Activated T-cell treated with anti-CD3 and anti-CD28 coated beads for 48 hours (primary cell): ENCODE measurements at places on chromosomes 11 and 22.

- no peak for DNase-seq
Observed at GRCh38 chr22:43441751-43442150, 29.9 kb downstream of the MPPED1 start.

DNA sequence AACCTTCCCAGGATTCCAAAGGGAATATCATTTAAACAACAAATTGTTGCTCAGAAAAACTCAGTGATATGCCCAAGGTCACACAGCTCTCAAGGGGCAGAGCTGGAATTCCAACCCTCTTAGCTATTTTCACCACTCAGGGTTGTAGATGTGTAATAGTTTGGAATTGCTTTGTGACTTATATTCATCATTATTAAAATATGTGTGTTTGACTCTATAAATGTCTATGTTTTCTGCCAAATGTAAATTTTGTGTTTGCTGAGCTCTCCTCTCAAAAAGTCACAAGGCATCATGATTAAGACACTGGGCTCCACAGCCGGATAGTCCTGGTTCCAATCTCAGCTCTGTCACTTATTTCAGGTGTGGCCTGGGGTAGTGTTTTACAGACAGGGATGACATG lies 407.3 kb downstream of the TMEM135 start:
- no peak for DNase-seq

- DNase-seq, result no peak
Observed at GRCh38 chr11:36230779-36231699, 58.2 kb downstream of the COMMD9 start.

GRCh38 chr11:66834943-66835342 lies 8.3 kb upstream of the RCE1 start:
- DNase-seq, result no peak

DNA sequence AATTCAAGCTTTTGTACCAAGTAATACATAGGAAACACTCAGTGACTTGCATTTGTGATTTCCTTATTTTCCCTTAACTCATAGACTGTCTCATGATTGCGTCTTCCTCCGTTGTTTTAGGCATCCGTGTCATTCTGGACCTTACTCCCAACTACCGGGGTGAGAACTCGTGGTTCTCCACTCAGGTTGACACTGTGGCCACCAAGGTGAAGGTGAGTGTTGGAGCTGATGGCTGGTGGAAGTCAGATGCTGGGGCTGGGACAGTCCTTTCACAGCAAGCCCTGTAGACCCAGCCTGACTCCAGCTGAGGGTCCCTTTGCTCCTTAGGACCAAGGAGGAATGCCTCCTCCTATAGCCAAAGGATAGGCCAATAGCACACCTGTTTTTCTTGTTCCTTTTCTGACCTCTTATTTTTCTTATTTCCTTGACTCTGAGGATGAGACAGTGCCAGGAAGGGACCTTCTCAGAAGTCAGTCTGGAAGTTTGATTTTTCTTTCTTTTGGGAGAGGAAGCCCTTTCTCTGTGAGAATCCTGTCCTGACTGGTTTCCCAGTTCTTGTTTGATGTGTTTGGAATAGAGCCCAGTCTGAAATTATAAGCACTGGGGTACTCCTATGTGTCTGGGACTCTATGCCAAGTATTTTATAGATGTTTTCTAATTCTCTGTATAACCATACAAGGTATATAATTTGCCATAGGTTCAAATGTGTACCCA lies 2.2 kb downstream of the SLC3A2 start:
- DNase-seq, result no peak

GRCh38 chr11:8241373-8242117 lies 22.1 kb downstream of the LMO1 start:
- DNase-seq, result no peak

DNA sequence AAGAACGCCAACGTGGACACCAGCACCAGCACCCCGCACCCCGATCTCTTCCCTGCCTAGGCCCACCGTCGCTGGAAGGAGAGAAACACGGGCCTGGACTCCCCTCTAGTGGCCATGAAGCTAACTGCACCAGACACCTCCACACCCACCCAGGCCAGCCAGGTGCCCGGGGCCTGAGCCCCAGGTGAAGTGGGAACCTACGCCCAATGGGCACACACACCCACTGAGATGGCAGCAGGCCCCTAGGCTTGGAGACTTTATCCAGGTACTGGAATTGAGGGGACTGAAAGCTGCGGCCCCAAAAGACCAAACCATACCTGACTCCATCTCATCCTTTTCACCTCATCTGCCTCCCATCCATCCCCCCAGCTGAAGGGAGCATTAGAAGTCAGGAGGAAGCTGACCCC lies 81.0 kb downstream of the BUD13 start:
- peak; percentile 51 for DNase-seq

DNA sequence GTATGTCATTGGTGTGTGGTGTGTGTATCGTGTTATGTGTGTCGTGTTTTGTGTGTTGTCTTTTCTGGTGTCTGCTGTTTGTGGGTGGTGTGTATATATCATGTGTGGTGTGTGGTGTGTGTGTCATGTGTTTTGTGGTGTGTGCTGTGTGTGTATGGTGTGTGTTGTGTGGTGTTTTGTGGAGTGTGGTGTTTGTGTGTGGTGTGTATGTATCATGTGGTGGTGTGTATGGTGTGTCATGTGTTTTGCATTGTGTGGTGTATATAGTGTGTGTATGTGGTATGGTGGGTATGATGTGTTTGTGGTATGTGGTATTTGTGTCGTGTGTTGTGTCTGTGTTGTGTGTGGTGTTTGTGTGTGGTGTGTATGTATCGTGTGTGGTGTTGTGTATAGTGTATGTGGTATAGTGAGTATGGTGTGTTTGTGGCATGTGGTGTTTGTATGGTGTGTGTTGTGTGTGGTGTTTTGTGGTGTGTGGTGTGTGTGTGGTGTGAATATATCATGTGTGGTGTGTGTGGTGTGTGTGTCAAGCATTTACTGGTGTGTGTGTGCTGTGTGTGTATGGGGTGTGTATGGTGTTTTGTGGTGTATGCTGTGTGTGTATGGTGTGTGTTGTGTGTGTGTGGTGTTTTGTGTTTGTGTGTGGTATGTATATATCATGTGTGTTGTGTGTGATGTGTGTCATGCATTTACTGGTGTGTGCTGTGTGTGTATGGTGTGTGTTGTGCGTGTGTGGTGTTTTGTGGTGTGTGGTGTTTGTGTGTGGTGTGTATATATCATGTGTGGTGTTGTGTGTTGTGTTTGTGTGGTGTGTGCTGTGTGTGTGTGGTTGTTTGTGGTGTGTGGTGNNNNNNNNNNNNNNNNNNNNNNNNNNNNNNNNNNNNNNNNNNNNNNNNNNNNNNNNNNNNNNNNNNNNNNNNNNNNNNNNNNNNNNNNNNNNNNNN lies 12.7 kb downstream of the PIM3 start:
- DNase-seq, result no peak

- DNase-seq, result no peak
Observed at GRCh38 chr22:21736084-21736642, 569 bp upstream of the YPEL1 start.

- no peak for DNase-seq
Observed at GRCh38 chr11:69972351-69972802, 105.7 kb upstream of the ANO1 start.

DNA sequence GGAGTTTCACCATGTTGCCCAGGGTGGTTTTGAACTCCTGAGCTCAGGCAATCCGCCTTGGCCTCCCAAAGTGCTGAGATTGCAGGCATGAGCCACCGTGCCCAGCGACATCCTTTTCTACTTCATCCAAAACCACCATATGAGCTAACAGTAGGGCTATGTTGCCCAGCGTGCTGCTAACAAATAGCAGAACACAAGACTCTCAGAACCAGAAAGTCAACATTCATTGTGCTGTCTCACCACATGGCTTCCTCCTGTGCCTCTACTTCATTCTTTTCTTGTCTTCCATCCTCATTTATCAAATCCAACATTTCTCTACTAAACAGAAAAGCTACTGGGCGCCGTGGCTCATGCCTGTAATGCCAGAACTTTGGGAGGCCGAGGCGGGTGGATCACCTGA lies 12.0 kb upstream of the DENND5A start:
- no peak for DNase-seq

- no peak for DNase-seq
Observed at GRCh38 chr11:60957188-60957587, 5.2 kb upstream of the SLC15A3 start.
